ENCODE measurements at places on chromosomes 4 and X.

- DNase-seq, result no peak
These were observed 150.5 kb upstream of the DDIT4L start for GRCh38 chr4:100340512-100341485.

- no peak for DNase-seq
These were observed 37.7 kb upstream of the UGT2B7 start for GRCh38 chr4:69058410-69059059.

GRCh38 chrX:15600745-15601144, at the start of gene ACE2:
TSS of gene ACE2 (minus strand) at chrX:15600960. CDS start at chrX:15600911, 49 bp downstream.
- DNase-seq, result no peak

DNA sequence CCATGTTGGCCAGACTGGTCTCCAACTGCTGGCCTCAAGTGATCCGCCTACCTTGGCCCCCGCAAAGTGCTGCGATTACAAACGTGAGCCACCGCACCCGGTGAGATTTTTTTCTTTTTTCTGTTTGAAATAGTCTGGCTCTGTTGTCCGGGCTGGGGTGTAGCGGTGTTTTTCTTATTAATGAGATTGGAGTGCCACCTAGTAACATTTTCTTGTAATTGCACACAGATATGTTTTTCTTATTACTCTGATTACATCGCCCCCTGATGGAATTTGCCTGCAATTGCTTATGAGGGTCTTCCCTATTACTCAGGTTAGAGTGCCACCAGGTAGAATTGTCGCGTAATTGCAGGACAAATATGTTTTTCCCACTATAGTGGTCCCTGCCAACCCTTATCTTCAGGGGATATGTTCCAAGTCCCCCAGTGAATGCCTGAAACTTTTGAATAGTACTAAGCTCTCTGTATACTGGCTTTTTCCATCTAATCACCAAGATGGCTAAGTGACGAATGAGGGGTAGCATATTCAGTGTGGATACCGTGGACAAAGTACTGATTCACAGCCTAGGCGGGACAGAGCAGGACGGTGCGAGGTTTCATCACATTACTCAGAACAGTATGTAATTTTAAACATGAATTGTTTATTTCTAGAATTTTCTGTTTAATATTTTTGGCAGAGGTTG, 8.6 kb upstream of the PDHA1 start:
- no peak for DNase-seq

- DNase-seq, result no peak
These were observed 4.3 kb downstream of the TMPRSS11E start for GRCh38 chr4:68451246-68452211.

DNA sequence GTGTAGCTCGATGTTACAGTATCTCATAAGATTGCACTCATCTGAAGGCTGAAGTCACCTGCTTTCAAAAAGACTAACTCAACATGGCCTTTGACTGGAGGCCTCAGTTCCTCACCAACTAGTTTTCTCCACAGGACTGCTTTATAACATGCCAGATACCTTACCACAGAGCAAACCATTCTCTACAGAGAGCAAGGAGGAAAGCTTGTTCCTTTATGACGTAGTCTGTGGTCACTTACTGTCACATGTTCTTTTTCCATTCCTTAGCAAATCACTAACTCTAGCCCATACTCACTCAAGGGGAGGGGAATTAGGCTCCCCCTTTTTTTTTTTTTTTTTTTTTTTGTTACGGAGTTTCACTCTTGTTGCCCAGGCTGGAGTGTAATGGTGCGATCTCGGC, 3.2 kb downstream of the THAP9 start:
- DNase-seq, result no peak

GRCh38 chr4:8307121-8307520, 37.6 kb downstream of the HTRA3 start:
- DNase-seq, result no peak

DNA sequence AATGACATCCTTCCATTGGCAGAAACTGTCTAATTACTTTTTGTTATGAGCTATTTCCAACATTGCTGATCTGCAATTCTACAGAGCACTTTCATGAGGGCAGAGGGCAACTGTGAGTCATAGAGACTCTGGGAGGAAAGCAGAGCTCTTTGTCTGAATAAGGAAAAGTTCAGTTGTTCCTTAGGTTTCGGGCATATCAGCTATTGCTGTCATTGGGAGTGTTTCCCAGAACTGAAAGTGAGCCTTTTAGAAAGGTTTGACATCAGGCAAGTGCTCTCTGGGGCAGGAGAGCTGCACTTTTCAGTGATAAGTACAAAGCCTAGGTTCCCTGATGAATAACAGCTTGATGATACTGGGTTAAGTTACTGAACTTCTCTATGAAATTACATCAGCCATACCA, 119.2 kb upstream of the EDNRA start:
- DNase-seq, result no peak

- DNase-seq, result no peak
These were observed 208.9 kb downstream of the GBA3 start for GRCh38 chr4:22901631-22902030.

DNA sequence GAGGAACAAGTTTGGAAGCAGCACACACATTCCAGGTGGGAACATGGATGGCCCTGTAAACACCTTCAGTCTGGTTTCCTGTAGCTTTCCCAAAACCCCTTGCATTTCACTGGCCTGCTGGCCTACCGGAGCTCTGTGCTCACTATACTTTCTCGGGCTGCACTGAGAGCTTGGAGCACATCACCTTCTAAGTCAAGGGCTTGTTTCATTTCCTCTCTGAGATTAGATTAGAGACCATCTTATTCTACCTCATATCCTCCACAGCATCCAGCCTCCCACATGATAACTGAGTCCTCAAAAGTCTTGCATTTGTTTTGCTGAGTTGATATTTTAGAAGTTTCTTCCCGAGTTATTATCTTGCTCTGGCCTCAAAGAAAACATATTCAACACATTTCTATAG, 147.7 kb downstream of the RASL11B start:
- DNase-seq, result no peak

GRCh38 chr4:173917255-173917960, 366.1 kb downstream of the FBXO8 start:
- DNase-seq, result no peak

GRCh38 chr4:26076000-26076587, 162.1 kb downstream of the SMIM20 start:
- no peak for DNase-seq

GRCh38 chr4:184775854-184776555, 42.1 kb upstream of the CENPU start:
- no peak for DNase-seq

DNA sequence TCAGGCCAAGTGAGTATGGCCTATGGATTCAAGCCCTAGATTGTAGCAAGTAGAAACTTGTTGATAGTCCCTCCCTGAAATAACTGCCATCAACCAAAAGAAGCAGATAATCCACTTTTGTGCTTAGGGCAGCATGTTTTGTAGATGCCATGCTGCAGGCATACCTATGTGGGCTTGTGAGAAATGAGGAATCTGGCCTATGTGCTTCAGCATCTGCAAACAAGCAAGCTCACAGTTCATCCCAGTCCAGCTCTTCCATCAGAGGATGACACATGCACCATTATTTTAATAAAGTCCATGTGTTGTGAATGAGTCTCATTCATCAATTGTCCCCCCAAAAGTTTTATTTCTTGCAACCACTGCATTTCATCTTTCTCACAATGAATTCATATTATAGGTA, 421.9 kb upstream of the DIPK2B start:
- no peak for DNase-seq

GRCh38 chrX:7334253-7334935, 186.4 kb upstream of the PUDP start:
- no peak for DNase-seq

GRCh38 chr4:148881860-148882643, 439.8 kb upstream of the NR3C2 start:
- no peak for DNase-seq

- no peak for DNase-seq
These were observed 6.5 kb upstream of the NDST4 start for GRCh38 chr4:115119804-115120352.

DNA sequence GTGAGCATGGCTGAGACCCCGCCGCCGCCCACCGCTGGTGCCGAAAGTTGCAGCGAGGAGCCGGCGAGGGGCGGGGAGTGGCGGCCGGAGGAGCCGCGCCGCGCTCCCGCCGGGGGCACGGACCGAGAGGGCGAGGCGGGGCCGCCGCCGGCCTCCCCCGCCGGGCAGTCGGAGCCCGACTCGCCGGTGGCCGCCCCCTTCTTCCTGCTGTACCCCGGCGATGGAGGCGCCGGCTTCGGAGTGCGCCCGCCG, 16.5 kb downstream of the UTP3 start:
- no peak for DNase-seq

- DNase-seq, result no peak
These were observed 5.3 kb upstream of the OPHN1 start for GRCh38 chrX:68438575-68438974.

DNA sequence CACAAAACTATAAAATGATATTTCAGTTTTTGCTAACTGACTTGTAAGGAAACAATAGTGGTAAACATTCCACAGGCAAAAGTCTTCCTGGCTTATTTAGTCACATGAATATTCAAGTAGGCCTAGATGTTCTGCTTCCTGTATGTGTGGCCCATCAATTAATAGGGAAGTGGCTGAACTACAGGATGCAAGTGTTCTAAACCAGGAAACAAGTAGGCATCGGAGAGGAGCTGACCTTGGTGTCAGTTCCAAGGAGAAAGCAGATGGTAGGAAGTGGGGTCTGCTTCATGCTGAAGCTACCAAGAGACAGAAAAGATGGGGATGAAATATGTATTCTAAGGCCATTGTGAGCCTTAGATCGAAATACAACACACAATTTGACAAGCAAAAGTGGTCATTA, 149.7 kb downstream of the ANTXR2 start:
- DNase-seq, result no peak

DNA sequence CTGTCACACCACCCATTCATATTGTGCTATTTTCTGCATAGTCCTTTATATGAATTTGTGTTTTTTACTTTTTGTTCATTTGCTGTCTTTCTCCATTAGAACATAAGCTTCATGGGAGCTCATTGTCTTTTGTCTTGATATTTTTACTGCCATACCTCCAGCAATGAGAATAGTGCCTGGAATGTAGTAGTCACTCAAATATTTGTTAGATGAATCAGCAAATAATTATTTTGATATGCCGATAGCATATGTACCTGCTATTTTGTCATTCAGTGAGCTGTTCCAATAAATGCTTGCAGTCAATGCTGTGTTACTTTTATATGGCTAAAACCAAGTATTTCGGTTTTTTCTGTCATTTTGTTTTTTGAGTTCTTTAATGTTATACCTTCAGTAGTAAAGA, 43.5 kb upstream of the SLC25A31 start:
- DNase-seq, result no peak

- no peak for DNase-seq
These were observed 12.5 kb upstream of the PCYT1B start for GRCh38 chrX:24659646-24660045.

GRCh38 chrX:153517423-153517822, at the start of gene ATP2B3:
TSS of gene ATP2B3 (plus strand) at chrX:153517642. CDS start at chrX:153536248, 18,606 bp downstream.
- DNase-seq, result no peak

- DNase-seq, result no peak
These were observed 75.0 kb upstream of the IL2 start for GRCh38 chr4:122531514-122531913.

DNA sequence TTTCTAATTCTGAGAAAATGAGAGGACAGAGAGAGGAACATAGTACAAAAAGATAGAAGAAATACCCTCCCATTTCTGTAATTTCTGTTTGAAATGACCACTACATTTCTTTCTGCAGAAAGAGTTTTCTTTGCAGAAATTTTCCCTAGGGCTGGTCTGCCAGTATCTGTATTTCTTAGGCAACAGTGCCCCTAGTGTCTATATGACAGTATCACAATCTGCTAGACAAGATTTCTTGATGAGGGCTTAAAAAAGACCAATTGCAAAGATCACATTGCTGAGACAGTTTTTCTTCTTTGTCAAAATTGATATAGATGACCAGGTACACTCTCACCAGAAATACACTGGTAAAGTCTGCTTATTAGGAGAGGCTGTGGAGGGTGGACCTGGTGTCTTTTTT, 81.0 kb upstream of the ZDHHC15 start:
- DNase-seq, result no peak

DNA sequence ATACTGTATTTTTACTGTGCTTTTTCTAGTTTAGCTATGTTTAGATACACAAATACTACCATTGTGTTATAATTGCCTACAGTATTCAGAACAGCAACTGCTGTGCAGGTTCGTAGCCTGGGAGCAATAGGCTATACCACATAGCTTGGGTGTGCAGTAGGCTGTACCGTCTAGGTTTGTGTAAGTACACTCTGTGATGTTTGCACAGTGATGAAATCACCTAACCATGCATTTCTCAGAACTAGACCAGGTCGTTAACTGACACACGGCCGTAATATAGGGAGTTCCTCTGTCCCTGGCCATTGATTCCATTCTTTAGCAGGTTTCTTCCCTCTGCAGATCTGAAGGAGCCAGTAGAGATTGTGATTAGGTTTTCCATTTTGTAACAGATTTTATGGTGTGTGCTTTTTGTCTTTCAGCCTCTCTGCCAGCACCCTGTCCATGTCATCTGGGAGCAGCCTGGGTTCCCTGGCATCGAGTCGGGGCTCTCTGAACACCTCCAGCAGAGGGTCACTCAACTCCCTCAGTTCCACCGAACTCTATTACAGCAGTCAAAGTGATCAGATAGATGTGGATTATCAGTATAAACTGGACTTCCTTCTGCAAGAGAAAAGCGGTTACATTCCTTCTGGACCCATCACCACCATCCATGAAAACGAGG, 59.5 kb downstream of the CLDN22 start:
- DNase-seq, result no peak

GRCh38 chr4:151429957-151430570, 21.1 kb downstream of the FHIP1A start:
- DNase-seq, result no peak
